Activated CD4-positive, alpha-beta memory T cell treated with anti-CD3 and anti-CD28 coated beads for 36 hours (primary cell): ENCODE measurements at places on chromosomes 3 and 15.

DNA sequence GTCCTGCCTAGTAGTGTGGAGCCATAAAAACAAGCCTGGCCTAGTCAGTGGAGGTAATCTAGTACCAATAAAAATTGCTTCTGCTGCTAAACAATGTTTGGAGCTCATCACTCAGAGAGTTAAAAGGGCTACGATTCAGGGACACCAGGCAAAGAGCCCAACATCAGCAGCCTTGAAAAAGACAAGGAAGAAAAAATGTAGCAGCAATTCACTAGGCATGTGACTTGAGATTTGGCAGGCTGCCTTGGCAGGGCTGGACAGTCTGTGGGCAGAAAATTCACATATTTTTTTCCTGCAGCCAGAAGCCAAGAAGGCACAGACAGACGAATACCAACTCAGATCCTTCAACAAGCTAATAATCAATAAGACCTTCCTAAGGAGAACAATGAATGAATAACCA is 47.2 kb downstream of the IGSF11 start:
- no peak for DNase-seq

GRCh38 chr3:61631108-61631769 is 69.9 kb downstream of the PTPRG start:
- no peak for DNase-seq

DNA sequence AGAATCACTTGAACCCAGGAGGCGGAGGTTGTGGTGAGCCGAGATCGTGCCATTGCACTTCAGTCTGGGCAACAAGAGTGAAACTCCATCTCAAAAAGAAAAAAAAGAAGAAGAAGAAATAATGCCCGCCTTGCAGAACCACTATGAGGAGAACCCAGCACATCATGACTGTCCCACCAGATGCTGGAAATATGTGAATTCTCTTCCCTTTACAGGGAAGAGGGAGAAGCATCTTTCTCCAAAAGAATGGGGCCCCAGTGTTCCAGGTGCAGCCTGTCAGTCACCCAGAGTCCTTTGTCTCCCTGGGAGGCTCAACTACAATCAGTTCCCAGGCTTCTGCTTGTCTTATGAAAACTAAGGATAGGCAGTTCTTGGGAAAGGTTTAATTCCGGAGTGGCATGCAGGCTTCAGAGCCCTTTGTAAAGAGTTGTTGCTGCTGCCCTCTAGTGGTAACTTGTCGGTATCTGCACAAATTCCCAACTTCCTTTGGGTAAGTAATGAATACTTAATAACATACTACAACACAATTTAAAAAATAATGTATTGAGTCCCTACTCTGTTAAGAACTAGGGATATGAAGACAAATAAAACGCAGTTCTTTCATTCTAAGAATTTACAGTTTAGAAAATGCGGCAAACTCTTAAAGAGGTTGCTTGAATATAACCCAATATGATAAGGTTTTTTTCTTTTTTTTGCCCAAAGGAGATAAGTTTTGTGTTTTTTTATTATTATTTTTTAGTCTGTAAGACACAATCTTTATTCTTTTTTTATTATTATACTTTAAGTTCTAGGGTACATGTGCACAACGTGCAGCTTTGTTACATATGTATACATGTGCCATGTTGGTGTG is 18.6 kb upstream of the TICRR start:
- DNase-seq: peak; percentile 49

- DNase-seq: no peak
Observed at GRCh38 chr3:73401616-73402279, 223.0 kb downstream of the PDZRN3 start.

DNA sequence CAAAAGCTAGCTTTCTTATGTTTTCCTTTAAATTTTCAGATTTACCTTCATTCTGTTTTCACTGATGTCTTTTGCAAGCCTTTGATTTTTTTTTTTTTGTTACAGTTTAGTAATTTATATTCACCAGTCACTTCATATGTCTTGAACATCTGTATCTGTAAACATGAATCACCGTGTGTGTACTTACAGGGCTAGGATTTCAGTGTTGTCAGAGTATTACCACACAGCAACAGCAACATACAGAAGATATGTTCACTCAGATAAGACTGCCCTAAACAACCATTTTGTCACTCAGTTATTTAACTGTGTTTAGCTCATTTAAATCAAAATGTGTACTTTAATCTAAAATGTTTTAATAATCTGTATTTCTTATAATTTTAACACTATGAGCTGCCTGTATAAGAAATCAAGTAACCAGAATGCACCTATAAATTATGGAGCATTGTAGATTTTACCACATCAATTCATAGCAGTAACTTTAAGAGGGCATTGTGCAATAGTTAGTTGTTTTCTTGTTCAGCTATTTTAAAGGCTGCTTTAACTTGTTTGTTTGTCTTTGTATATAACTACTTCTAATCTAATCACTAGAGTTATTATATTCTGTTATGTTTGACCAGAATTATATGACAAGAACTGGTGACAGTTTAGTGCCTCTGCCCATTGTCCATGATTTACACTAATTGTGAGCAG is 50.4 kb downstream of the GHSR start:
- DNase-seq: no peak

- peak; percentile 57 for DNase-seq
Observed at GRCh38 chr3:127754411-127755304, 67.7 kb downstream of the MGLL start.

DNA sequence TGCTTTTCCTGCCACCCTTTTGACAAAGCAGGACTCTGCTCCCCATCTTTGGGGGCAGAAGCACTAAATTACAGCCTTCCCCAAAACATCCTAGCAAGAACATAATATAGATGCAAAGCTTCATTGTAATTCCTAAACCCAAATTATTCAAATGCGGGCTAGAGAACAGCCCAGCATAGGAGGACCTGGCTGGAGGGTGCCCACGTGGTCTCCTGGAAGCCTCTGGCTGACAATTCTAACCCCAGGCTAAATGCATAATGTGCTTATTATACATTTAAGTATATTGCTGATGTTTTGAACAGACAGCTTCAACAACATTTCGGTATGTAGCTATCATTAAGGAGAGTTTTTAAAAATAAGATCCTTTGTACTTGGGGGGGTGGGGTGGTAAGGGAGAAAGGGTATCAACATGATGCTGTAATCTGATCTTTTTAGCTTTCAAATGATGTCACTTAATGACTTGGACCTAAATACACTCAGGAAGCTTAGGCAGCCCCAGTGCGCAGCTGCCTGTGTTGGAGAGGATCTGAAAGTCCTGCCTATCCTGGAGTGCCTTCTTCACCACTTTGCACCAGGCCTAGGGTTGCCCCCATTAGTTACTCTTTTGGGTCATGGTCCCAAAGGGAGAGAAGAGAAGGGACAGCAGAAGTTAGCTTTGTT is 57.2 kb upstream of the USP3 start:
- DNase-seq: no peak

GRCh38 chr3:8560366-8561007 is 58.9 kb downstream of the LMCD1 start:
- DNase-seq: no peak

DNA sequence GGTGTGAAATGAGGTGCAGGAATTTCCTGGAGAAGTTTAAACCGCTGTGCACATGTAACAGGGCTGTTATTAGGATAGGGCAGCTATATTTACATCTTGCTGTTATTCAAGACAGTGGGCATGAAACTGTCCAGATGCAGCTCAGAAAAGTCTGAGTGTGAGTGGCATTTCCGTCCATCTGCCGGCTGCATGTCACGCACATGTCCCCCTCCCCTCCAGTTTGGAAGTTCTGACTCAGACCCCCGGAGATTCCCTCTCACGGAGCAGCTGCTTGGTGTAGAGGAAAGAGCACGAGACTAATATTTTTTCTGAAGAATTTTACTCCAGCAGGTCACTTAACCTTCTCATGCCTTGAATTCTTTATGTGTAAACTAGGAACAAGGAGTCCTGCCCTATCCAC is 69.8 kb downstream of the FEM1B start:
- no peak for DNase-seq

DNA sequence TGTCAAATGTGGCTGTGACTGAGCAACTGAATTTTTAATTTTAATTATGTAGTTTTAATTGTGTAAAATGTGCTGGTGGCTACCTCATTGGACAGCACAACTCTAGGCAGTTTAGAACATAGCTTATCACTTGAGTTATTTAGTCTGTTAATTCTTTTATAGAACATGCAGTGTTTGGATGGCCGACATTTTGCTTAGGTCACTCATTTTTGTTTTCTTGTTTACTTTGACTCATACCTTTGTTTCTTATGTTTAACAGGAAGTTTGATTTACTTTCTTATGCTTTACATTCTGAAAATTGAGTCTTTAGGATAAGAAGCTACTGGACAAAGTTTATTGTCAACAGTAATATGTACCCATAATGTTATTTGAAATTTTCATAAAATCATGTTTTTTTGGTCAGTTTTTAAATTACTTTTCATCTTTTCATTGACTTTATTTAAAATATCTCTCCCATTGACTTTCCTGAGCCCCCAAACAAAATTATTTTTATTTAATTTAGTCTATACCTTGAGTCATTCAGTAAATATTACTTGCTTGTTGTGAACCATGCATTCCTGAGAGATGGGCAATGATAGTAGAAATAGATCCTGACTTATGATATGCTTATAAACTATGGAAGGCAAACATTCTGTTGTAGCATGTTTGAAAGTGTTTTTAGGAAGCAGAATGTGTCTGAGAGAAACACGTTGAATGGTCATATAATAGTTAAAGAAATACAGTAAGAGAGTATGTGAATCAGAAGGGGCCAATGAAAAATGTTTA is 60.6 kb downstream of the TCF12 start:
- no peak for DNase-seq
